Stimulated activated CD4-positive, alpha-beta T cell treated with anti-CD3 and anti-CD28 coated beads, Interleukin-12 subunit alpha, Interleukin-12 subunit beta, amount 100 ng/mL, for 24 hours (primary cell): ENCODE measurements at places on chromosomes 5 and 9.

DNA sequence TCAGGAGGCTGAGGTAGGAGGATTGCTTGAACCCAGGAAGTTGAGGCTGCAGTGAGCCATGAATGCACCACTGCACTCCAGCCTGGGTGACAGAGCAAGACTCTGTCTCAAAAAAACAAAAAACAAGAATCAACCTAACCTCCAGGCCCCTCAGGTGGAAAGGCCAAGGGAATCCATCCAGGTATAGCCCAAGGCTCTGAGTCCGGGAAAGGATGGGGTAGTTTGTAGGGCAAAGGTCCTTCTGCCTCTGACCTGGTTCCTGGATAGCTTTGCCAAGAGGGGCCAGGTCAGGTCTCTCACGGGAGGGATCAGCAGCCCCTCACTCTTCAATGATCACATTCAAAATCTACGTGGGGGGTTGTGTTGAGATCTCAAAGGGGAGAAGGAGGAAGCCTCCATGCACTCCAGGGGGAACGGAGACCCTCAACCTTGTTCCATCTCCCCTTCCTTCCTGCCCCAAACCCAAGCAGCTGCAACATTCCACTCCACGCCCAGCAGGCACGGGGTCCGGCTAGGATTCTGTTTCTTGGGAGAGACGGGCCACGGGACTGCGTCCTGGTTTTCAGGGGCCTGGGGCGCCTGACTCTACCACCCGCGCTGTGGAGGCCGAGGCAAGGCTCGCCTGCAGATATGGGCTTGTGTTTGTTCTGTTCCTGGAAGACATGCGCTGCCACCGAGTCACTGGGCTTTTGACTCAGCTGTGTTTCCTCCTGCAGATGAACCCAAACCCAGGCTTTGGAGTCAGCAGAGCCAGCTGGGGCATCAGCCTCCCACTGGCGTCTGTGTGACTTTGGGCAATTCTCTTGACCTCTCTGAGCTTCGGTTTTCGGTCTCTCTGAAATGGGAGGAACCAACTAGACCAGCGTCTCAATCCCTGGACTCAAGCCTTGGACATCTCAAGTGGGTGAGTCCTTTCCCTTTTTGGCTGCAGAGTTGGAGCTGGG lies 35.5 kb downstream of the PLPP7 start:
- no peak for DNase-seq

GRCh38 chr5:177972613-177973012 lies 23.4 kb downstream of the PROP1 start:
- DNase-seq: no peak

DNA sequence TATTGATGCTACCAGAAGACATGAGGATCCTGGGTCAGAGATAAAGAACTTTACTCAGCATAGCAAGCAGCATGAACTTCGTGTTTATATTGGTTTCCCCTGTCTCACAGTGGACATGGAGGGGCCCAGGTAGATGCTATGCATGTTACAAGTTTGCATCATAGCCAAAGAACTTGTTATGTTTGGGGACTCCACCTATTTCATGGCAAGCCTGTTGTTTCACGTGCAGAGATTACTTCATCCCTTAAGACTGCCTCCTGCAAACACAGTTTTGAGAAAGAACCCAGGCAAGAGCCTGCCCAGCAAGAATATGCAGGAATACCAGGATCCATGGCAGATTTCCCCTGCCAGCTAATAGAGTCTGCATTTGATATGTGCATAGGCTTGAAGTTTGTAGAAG lies 68.4 kb downstream of the RCL1 start:
- no peak for DNase-seq

GRCh38 chr5:180112181-180112861 lies 40.8 kb upstream of the RNF130 start:
- no peak for DNase-seq

- DNase-seq: no peak
These were observed 78.1 kb downstream of the MED27 start for GRCh38 chr9:132001567-132001966.
